ENCODE measurements at places on chromosomes 12 and 14.

- DNase-seq: peak; percentile 68
Measured at GRCh38 chr12:43338848-43339526, 213.0 kb downstream of the ADAMTS20 start.

GRCh38 chr12:4820971-4821370 lies 88.7 kb upstream of the KCNA1 start:
- DNase-seq: no peak

GRCh38 chr12:93950311-93950710 lies 198.1 kb upstream of the PLXNC1 start:
- no peak for DNase-seq

GRCh38 chr12:6542209-6543009 lies 8.1 kb downstream of the GAPDH start:
- no peak for DNase-seq

DNA sequence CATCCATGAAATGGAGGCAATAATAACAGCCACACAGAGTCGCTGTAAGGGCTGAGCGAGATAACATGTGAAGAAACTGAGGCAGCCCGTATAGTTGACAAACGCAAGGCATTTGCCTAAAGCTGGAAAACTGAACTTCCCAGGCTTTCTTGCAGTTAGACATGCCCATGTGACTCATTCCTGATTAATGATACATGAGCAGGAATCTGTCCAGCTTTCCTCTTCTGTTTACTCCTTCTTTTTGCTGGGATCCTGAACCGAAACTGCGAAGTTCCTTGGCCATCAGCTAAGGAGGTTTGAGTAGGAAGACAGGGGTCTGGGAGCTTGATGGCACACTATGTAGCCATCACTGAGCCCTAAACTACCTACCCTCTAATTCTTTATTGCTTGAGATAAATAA lies 52.2 kb downstream of the ST8SIA1 start:
- peak; percentile 88 for DNase-seq

GRCh38 chr12:105622846-105623736 lies 292.6 kb downstream of the C12orf75 start:
- no peak for DNase-seq

DNA sequence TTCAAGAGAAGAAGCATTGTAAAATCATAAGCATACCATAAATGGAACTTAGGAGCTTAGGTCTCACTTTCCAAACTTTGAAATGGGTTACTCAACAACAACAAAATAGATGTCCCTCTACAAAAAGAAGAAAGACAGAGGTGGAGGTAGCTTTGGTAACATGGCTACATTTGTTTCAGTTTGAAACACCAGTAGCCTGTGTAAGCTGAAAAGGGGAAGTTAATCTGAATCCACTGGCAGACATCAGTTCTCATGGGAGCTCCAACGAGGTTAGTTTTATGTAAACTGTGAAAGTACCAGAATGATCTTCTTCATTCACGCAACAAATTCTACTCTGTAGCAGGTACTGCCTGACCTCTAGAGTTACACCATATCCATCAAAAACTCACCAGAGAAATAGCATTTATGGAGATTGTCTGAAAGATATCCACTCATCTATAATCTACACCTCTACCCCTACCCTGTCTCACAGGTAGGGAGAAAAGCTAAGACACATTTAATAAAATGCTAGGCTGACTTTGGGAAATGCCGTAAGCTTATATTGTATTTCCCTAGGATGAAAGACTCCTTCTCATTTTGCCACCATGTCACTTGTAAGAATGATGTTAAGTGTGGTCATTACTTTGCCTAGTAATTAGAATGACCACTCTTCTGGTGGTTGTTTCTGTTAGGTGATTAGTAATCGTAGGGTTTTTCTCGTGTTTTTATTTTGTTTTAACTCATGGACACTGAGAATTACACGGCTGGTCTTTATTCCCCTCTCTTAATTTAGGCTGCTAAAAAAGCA lies 224.1 kb downstream of the ASCL1 start:
- DNase-seq: no peak

- peak; percentile 38 for DNase-seq
Measured at GRCh38 chr12:44000309-44000952, 164.6 kb downstream of the TMEM117 start.

DNA sequence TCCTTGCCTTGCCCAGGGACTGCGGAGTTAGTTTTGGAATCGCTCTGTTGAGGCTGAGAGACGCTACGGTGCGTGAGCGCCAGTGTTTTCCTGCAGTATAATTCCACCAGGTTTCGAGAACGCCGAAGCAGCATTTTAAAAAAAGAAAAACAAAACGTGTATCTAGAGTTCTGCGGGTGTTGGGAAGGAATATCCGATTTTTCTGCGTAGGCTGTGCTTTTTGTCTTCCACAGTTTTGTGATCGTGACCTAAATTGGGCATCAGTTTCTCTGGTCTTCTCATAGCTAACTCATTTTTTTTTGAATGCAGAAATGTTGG lies 778 bp downstream of the DNM1L start:
- DNase-seq: no peak

DNA sequence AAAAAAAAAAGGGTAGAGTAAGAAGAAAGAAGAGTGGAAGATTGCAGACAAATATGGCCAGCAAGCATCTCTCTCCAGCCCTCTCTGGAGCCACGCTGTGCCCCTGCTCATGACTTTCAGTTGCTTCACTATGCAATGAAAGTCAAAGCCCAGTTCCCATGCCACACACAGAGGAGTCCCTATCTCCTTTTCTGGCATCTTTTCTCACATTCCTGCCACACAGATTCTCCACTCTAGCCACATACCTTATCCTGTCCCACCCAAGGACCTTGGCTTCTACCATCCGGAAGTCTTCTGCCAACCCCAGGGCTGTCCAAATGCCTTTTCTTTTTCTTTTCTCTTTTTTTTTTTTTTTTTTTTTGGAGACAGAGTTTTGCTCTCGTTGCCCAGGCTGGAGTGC lies 39.3 kb upstream of the CAPRIN2 start:
- DNase-seq: no peak

DNA sequence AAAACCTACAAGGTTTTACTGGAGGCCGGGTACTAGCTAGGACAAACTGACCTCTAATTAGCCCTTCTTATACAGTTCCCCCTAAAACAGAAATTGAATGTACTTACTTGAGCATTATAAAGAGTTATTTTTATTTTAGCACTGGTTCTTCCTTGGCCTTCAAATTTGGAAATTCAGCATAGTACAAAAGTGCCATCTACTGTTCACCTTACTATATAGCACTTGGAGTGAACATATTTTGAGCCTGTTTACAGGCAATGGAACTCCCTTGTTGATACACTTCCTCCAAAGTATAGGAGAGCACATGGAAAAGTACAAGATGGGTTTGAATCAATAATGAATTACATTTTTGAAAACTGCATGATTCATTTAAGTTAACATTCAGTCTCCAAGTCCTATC lies 3.9 kb upstream of the POC1B start:
- DNase-seq: peak; percentile 53

DNA sequence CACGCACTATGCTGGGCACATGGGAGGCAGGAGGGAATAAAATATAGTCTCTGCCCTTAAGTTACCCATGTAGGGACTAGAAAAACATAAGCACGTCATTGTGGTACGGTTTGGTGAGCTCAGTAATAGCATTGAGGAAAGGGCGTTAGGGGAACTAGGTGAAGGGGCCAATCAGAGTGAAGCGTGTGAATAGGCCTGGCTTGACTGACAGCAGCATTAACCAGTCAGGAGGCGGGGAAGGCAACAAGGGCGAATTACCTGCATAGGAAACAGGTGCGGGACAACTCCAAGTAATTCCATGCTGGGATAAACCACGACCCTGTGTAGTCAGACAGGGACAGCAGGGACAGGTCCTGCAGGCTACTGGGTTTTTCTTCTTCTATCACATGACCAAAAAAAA lies 107.7 kb downstream of the UNC79 start:
- peak; percentile 2 for DNase-seq

GRCh38 chr14:77023001-77023996 lies 5.2 kb downstream of the IRF2BPL start:
- DNase-seq: peak; percentile 51

- peak; percentile 86 for DNase-seq
Measured at GRCh38 chr12:46494424-46494823, 121.9 kb upstream of the SLC38A2 start.

- DNase-seq: peak; percentile 100
Measured at GRCh38 chr14:74571901-74572725, 39.9 kb downstream of the LTBP2 start.

- DNase-seq: peak; percentile 66
Measured at GRCh38 chr14:52863334-52863700, 71.9 kb upstream of the GNPNAT1 start.
